Bronchial smooth muscle cell (primary cell): ENCODE measurements at places on chromosomes 12 and 14. TPM values are rescaled to one million over a fixed set of nuclear protein-coding genes. Genes with fewer than 3 reads are reported as not detected.

The PLEK2 gene
- 2.6 and 6.5 TPM in 2 replicates for total RNA-seq

The AHSA1 gene
- 76.8 and 95.2 TPM in 2 replicates for total RNA-seq

The TOMM20L gene
- total RNA-seq = not detected in 2 replicates

The BRMS1L gene
- 3.6 and 3.9 TPM in 2 replicates for total RNA-seq

The SLC4A8 gene
- 3.0 and 7.6 TPM in 2 replicates for total RNA-seq

The CLECL1 gene
- total RNA-seq = not detected in 2 replicates

The KRT2 gene
- total RNA-seq = not detected in 2 replicates

The TAS2R7 gene
- not detected in 2 replicates for total RNA-seq

The ADAMTS20 gene
- not detected in 2 replicates for total RNA-seq

The NEUROD4 gene
- not detected in 2 replicates for total RNA-seq

The GYS2 gene
- total RNA-seq = not detected in 2 replicates

The SOAT2 gene
- total RNA-seq = 0.16 and 0.17 TPM in 2 replicates

The OR9K2 gene
- not detected in 2 replicates for total RNA-seq

The RIPK3 gene
- 2.5 and 6.2 TPM in 2 replicates for total RNA-seq

The NRL gene
- total RNA-seq = 0.95 and 1.0 TPM in 2 replicates

The TCL1A gene
- not detected in 2 replicates for total RNA-seq

The GPR84 gene
- total RNA-seq = not detected in 2 replicates

The BCL11B gene
- under 0.01 TPM in 2 replicates for total RNA-seq

The LGALS3 gene
- total RNA-seq = 302 and 682 TPM in 2 replicates

The NFATC4 gene
- 74.6 and 97.9 TPM in 2 replicates for total RNA-seq

The FLVCR2 gene
- 0.60 and 1.1 TPM in 2 replicates for total RNA-seq

The TEX22 gene
- 0.43 and 0.47 TPM in 2 replicates for total RNA-seq

The POTEM gene
- total RNA-seq = not detected in 2 replicates

The JPH4 gene
- under 0.01 TPM in 1 of 2 replicates, not detected in the other for total RNA-seq

The FAM186B gene
- 0.43 and 0.63 TPM in 2 replicates for total RNA-seq

The NPFF gene
- not detected in 2 replicates for total RNA-seq

The EPYC gene
- not detected in 2 replicates for total RNA-seq

The REP15 gene
- 0.32 and 0.60 TPM in 2 replicates for total RNA-seq

The MMP19 gene
- 6.0 and 6.1 TPM in 2 replicates for total RNA-seq

The DCN gene
- 1,434 and 3,853 TPM in 2 replicates for total RNA-seq

The SSPN gene
- total RNA-seq = 15.4 and 26.4 TPM in 2 replicates

The CLMN gene
- 0.16 and 0.17 TPM in 2 replicates for total RNA-seq

The MMP14 gene
- 338 and 428 TPM in 2 replicates for total RNA-seq

The TSPAN8 gene
- not detected in 2 replicates for total RNA-seq

The SAMD4A gene
- 15.4 and 16.2 TPM in 2 replicates for total RNA-seq

The ACSM4 gene
- not detected in 2 replicates for total RNA-seq

The PLEKHD1 gene
- under 0.01 TPM in 2 replicates for total RNA-seq

The PROX2 gene
- not detected in 2 replicates for total RNA-seq

The CLIP1 gene
- total RNA-seq = 47.6 and 48.8 TPM in 2 replicates

The DACT1 gene
- total RNA-seq = 7.7 and 20.8 TPM in 2 replicates

The NGB gene
- not detected in 2 replicates for total RNA-seq

The SMIM41 gene
- total RNA-seq = 2.0 and 7.5 TPM in 2 replicates

The RBP5 gene
- 0.09 TPM in 1 of 2 replicates, not detected in the other for total RNA-seq

The SAMD15 gene
- total RNA-seq = 0.94 and 1.3 TPM in 2 replicates

The TDRD9 gene
- 0.47 and 1.6 TPM in 2 replicates for total RNA-seq

The TAS2R50 gene
- 1.5 and 1.7 TPM in 2 replicates for total RNA-seq

The APOF gene
- total RNA-seq = not detected in 2 replicates

The KDM5A gene
- 44.8 and 54.5 TPM in 2 replicates for total RNA-seq

The KRT6C gene
- total RNA-seq = under 0.01 TPM in 1 of 2 replicates, not detected in the other

The DNAJC22 gene
- total RNA-seq = 0.43 and 7.9 TPM in 2 replicates
